ENCODE measurements at places on chromosomes 13 and 19. TPM values are rescaled to one million over a fixed set of nuclear protein-coding genes. Genes with fewer than 3 reads are reported as not detected.

The CEACAM8 gene
- not detected for total RNA-seq

The C13orf42 gene
- not detected for total RNA-seq

The GSK3A gene
- total RNA-seq, result 25.6 TPM

The KIR2DL4 gene
- total RNA-seq, result not detected

The NFIC gene
- 33.2 TPM for total RNA-seq

The CABP5 gene
- not detected for total RNA-seq

The DIAPH3 gene
- total RNA-seq, result 11.8 TPM

The BICRA gene
- total RNA-seq, result 0.68 TPM

The FCER2 gene
- not detected for total RNA-seq

The RNASEH2A gene
- 68.6 TPM for total RNA-seq

The MTMR6 gene
- 21.2 TPM for total RNA-seq

The PSG7 gene
- total RNA-seq, result not detected

The PSG2 gene
- not detected for total RNA-seq

The GMIP gene
- total RNA-seq, result 3.0 TPM

The LGALS4 gene
- 0.11 TPM for total RNA-seq

The ZNF98 gene
- total RNA-seq, result not detected

The ZNF699 gene
- 1.1 TPM for total RNA-seq

The POU4F1 gene
- not detected for total RNA-seq

The OR4F17 gene
- total RNA-seq, result not detected

The KLK3 gene
- total RNA-seq, result not detected

The KLK7 gene
- not detected for total RNA-seq

The ZNF208 gene
- total RNA-seq, result not detected

The ZNF850 gene
- total RNA-seq, result 5.3 TPM

The ZSCAN4 gene
- total RNA-seq, result not detected

The USHBP1 gene
- not detected for total RNA-seq

The PBX4 gene
- total RNA-seq, result not detected

The COL5A3 gene
- total RNA-seq, result not detected

The TMPRSS9 gene
- total RNA-seq, result not detected

The DCT gene
- total RNA-seq, result 2.2 TPM

The OR7D2 gene
- total RNA-seq, result not detected

The KLK11 gene
- not detected for total RNA-seq

The NLRP5 gene
- total RNA-seq, result not detected

The PLK5 gene
- not detected for total RNA-seq

The PEG3 gene
- total RNA-seq, result not detected

The NAPSA gene
- total RNA-seq, result not detected

The IL12RB1 gene
- total RNA-seq, result 1.0 TPM

The ZNF69 gene
- total RNA-seq, result not detected

The KLK15 gene
- total RNA-seq, result not detected

The ZNF540 gene
- total RNA-seq, result not detected

The SELENOV gene
- total RNA-seq, result not detected

The TMEM145 gene
- 0.37 TPM for total RNA-seq

The MEX3D gene
- 53.8 TPM for total RNA-seq

The ZNF224 gene
- total RNA-seq, result 8.3 TPM

The PGLYRP1 gene
- total RNA-seq, result not detected

The PSG3 gene
- total RNA-seq, result not detected

The HIPK4 gene
- total RNA-seq, result not detected

The POMP gene
- total RNA-seq, result 163 TPM

The CAPN12 gene
- 0.14 TPM for total RNA-seq

The F10 gene
- total RNA-seq, result not detected

The BRCA2 gene
- total RNA-seq, result 8.0 TPM

The LYPD4 gene
- total RNA-seq, result not detected

The TMEM161A gene
- total RNA-seq, result 25.4 TPM
